Eye (tissue), 1 donor: ENCODE measurements at places on chromosomes 2 and 18.

DNA sequence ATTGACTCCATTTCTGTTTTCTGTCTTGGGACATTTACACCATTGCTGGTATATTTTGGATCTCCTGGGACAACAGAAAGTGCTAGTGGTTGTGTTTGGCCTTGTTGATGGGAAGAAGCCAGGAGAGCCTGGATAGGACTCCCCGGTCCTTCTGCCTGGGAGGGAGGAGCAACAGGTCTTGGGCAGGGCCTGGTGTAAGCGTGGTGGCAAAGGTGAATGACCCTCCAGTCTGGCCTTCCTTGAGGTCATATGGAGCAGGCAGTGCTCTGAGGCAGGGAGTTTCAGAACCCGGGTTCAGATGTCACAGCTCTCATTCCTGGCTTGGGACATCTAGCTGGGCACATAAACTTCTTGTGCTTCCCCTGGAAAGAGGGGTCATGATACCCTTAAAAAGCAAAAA is 56.0 kb upstream of the RBM44 start:
- no peak for DNase-seq

DNA sequence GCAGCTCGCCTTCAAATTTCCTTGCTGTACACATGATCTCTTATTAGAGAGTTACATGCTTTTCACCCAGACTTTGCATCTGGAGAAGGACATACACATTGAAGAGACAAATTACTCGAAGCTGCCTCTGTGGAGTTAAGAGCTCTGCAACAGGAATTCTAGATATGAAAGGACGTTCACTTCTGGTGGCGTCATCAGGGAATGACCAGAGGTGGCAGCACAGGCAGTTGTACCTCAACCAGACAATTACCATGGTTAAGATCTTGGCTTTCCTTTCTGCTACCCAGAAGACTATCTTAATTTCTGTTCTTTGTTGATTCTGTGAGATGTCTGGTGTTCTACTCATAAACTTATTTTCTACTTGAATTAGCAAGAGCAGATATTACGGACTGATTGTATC is 39.1 kb upstream of the MC4R start:
- no peak for DNase-seq

DNA sequence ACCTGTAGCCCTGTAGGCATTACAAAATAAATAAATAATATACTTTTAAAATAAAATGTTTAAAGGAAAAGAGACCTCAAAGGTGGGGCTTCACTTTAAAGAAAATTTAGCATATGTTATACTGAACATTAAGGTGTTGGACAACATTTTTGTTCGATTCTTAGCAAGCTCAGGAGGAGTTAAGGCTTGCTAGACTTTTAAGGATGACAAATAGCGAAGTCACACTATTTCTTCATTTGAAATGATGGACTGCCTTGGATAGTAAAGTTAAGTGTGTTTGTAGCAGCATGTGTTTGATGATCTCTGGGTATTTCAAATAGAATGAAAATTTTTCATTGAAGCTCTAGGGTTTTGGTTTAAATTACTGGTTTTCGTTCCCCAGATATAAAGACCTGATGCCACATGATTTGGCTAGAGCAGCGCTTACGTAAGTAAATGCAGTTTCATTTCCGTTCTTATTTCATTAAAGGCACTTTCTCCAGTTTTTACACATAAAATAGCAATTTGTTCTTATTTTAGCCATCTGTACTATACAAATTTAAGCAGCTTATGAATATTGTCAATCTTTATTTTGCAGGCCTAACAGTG is 24.9 kb downstream of the HADHB start:
- DNase-seq = no peak

DNA sequence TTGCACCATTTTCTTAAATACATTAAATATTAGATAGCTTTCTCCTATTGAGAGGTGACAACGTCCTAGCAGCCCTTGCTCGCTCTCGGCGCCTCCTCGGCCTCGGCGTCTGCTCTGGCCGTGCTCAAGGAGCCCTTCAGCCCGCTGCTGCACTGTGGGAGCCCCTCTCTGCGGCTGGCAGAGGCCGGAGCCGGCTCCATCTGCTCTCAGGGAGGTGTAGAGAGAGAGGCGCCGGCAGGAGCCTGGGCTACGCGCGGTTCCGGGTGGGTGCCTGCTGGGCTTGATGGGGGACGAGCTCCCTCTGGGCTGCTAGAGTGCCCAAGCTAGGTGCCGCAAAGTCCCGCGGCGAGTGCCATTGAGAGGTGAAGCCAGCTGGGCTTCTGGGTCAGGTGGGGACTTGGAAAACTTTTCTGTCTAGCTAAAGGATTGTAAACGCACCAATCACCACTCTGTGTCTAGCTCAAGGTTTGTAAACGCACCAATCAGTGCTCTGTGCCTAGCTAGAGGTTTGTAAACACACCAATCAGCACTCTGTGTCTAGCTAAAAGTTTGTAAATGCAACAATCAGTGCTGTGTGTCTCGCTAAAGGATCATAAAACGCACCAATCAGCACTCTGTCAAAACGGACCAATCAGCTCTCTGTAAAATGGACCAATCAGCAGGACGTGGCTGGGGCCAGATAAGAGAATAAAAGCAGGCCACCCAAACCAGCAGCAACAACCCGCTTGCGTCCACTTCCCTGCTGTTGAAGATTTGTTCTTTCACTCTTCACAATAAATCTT is 3.1 kb downstream of the RPRD1A start:
- no peak for DNase-seq

GRCh38 chr2:235640377-235640776 is 146.5 kb downstream of the AGAP1 start:
- no peak for DNase-seq
